Sigmoid colon (tissue), 7 donors: ENCODE measurements at places on chromosomes 4 and X. TPM values are rescaled to one million over a fixed set of nuclear protein-coding genes. Genes with fewer than 3 reads are reported as not detected.
A peak's percentile ranks its signal among the peaks of the same experiment; 100 is the strongest.

DNA sequence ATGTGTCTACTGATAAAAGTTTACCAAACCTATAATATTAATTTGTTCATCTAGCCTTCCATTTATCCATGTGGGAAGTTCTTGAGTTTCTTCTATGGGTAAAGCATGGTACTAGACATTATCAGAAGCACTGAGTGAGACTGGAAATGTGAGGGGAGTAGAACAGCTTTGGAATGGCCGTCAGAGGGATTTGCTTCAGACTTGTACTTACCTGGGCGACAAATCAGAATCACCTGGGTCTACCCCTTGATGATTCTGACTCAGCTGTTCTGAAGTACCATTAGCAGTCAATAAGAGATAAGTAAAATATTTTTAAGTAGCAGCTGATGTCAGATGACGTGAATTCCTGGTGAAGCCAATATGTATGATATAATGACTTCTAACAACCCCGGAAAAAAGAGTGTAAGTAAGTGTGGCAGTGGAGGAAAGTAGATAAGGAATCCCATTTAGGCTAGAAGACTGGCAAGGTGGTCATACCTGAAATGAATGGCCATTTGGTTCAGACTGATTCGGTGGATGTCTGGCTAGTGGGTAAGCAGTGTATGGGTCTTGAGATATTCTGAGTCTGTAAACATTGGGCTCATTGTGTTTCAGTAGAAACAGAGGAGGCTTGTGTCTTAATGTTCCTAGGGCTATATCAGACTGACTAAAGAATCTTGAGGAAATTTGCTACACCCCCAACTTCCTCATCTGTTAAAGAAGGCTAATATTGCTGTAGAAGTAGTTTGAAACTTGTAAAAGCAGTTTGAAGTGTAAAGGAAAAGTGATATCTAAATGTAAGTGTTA is 409.2 kb downstream of the NKX6-1 start:
- DNase-seq: no peak

Gene ETDA
- not detected for total RNA-seq

Gene RBM41
- total RNA-seq: 23.5 TPM

GRCh38 chr4:7635445-7636239 is 200.9 kb upstream of the PSAPL1 start:
- DNase-seq: no peak

Gene NHSL2
- total RNA-seq: 10.3 TPM

DNA sequence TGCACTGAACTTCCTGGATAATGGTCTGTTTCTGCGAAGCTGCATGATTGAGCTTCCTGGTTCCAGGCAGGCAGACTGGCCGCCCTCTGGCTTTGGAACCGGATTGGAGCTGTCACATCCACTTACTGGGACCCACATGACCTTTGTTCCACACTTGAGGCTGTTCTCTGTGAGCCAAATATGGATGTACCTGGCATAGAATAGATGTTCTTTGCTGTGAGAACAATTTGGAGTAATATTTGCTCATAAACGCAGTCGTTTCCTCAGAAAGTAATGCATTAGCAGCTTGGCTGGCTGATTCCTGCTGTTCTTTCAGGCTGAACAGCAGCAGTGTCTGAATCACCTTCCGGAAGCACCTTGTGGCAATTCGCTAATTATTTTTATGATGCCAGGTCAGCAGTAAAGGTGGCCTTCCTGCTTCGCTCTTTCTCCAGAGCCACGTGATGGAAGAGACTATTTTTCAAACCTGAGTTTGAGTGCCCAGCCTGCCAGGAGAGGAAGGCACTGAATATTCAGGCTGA is 78.1 kb upstream of the BOD1L1 start:
- no peak for DNase-seq

Gene XAGE2
- total RNA-seq: not detected

Gene PPP1R2C
- total RNA-seq: not detected

GRCh38 chr4:112563431-112564200 is 47.6 kb upstream of the NEUROG2 start:
- DNase-seq: no peak

- no peak for DNase-seq
These were observed 78.2 kb downstream of the SH3BGRL start for GRCh38 chrX:81280148-81280547.

Gene HTRA3
- 14.5 TPM for total RNA-seq

DNA sequence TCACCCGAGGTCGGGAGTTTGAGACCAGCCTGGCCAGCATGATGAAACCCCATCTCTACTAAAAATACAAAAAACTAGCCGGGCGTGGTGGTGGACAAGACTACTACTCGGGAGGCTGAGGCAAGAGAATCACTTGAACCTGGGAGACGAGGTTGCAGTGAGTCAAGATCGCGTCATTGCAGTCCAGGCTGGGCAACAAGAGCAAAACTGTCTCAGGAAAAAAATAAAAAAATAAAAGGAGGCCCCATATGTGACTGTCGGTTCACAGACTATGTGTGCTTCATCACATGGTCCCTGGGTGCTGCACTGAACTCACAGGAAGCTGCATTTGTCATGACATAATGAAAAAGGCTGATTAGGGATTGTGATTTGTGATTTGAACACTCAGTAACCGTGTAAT is 6.4 kb downstream of the TRIML1 start:
- DNase-seq: no peak

GRCh38 chr4:84879651-84880200 is 86.8 kb downstream of the WDFY3 start:
- no peak for DNase-seq

Gene FAM133A
- 0.55 TPM for total RNA-seq

DNA sequence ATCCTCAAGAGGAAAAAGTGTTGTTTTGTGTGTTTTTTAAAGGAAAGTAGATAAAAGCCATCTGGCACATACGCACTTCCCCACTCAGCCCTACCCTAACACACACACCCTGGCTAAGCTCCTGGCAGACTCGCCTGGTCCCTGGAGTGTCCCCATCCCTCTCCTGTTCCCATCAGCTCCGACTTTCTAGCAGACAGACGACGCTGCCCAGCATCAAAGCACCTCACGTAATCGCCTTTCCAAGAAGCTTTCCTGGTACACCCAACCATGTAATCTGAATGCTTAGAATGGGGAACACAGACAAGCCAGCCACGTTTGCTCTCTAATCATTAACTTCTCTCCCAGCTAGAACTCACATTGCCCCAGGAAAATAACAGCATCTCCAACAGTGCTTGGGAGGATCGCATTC is 116.2 kb downstream of the AFAP1 start:
- DNase-seq: peak; percentile 86

Gene BMX
- 1.6 TPM for total RNA-seq

- peak; percentile 84 for DNase-seq
These were observed 63.0 kb downstream of the ZNF732 start for GRCh38 chr4:242121-242848.

Gene FAT1
- 144 TPM for total RNA-seq

DNA sequence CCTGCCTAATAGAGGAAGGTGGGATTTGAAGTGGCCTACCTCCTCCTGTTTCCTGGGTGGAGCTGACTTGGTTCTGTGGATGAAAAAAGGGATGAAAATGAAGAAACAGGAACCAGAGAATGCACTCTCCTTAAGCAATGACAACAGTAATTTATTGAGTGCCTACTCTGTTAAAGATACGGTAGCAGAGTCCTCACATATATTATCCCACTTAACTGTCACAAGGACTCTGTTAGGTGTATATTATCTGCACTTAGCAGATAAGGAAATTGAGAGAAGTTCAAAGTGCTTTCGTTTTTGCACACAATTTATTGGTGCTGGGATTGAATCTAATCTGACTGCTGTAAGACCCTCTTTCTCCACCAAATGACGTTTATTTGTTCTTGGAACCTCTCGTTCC is 301.2 kb downstream of the PACRGL start:
- DNase-seq: no peak

GRCh38 chr4:45621971-45622370 is 501.9 kb downstream of the GABRG1 start:
- DNase-seq: no peak

- DNase-seq: no peak
These were observed 27.1 kb upstream of the PDZD4 start for GRCh38 chrX:153857348-153857903.

- DNase-seq: no peak
These were observed 54.1 kb downstream of the SYTL5 start for GRCh38 chrX:38060331-38060878.

Gene IL13RA1
- 54.2 TPM for total RNA-seq

Gene FOXP3
- total RNA-seq: not detected

Gene DSPP
- not detected for total RNA-seq

DNA sequence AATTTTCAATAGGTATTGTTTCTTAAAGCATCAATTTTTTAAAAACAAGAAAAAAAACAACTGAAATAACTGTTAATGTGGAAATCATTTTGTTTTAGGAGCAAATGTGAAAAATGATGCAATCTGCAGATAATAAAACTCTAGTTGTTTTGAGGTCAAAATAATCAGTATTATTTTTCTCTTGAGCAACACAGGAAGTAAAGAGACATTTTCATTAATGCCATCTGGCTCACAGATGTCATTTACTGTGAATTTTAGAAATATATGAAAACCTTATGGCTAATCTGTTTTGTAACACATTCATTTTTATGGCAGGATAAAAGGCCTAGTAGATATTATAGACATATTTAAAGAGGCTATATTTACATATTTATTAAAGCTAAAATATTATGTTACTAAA is 141.6 kb downstream of the PCDH18 start:
- no peak for DNase-seq

Gene RHOXF2B
- total RNA-seq: not detected

DNA sequence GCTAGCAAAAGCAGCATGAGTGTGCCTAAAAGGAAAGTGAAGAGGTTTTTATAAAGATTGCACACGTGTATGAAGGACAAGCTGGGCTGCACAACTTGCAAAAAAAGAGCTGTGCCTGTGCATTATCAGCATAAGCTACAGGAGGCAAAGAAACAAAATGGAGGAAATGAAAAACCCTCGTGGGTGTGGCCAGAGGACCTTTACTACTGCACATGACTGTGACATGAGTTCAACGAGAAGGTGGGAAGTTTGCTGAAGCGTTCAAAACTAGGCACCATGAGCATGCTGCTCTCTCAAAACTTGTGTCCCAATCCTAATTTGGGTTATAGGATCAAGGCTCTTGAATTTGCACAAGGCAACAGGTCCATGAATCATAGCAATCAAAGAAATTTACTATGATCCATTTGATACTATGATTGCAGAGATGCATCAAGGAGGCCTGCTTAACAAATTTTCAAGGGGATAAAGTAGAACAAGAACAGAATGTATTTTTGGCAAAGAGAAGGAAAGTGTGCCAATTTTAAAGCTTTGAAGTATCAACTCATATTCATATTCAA is 38.1 kb upstream of the CXorf38 start:
- no peak for DNase-seq

DNA sequence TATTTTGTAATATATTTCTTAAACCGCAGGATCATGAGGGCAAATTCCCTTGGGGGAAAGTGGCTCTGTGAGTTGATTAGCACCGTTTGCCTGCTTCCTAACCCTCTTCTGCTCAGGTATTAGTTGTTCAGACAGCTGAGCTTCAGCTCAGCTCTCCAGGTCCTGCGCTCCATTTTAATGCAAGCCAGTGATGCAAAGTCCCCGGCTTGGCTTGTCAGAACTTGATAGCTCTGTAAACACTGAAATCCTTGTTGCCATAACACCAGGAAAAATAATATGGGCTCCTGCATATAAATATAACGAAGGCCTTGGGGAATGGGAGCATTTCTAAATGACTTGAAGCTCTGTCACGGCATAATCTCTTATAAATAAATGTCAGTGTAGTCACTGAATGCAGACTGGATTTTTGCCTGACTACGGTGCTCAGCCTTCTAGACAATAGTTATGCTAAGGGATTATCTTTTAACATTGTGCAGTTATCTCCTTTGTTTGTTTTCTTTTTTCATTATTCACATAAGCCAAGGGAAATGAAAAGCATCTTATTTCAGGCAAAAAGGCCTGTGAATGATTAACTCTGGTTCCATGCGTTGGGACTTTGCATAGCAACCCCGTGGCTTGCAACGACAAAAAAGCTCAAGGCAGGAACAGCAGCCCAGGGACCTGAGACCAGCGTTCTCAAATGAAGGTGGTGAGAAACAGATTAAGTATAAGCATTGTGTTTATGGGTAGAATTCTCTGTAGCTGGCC is 253.2 kb downstream of the SPRY1 start:
- peak; percentile 75 for DNase-seq

GRCh38 chr4:117654079-117654478 is 380.2 kb upstream of the NDST3 start:
- no peak for DNase-seq

- no peak for DNase-seq
These were observed 404.6 kb upstream of the FAT1 start for GRCh38 chr4:187128222-187128621.

GRCh38 chr4:15182600-15183220 is 180.4 kb downstream of the CPEB2 start:
- DNase-seq: no peak

GRCh38 chrX:7059214-7059838 is 88.2 kb upstream of the STS start:
- no peak for DNase-seq

- no peak for DNase-seq
These were observed 317.3 kb downstream of the FBXW7 start for GRCh38 chr4:152218576-152218975.

- DNase-seq: no peak
These were observed 338.8 kb downstream of the PPP3CA start for GRCh38 chr4:101008503-101008902.

Gene STOX2
- 9.6 TPM for total RNA-seq

Gene HPSE
- total RNA-seq: 0.54 TPM

Gene LONRF3
- 14.4 TPM for total RNA-seq

DNA sequence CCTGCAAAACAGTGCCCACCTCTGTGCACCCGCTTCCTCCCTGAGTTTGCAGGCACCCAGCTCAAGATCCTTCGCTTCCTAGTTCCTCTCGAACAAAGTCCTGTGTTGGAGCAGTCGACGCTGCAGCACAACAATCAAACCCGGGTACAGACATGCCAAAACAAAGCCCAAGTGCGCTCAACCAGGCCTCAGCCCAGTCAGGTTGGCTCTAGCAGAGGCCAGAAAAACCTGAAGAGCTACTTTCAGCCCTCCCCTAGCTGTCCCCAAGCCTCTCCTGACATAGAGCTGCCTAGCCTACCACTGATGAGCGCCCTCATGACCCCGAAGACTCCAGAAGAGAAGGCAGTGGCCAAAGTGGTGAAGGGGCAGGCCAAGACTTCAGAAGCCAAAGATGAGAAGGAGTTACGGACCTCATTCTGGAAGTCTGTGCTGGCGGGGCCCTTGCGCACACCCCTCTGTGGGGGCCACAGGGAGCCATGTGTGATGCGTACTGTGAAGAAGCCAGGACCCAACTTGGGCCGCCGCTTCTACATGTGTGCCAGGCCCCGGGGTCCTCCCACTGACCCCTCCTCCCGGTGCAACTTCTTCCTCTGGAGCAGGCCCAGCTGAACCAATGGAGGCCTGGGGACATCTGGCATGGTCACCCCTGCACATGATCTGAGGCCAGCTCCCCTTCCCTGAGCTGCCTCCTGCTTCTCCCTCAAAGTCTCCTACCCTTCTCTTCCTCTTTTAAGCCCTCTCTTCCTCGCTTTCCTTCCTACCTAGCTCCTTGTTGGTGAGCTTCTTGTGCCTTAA is 6.9 kb downstream of the APEX2 start:
- no peak for DNase-seq

Gene TCEAL3
- 64.0 TPM for total RNA-seq

- DNase-seq: no peak
These were observed 576.4 kb upstream of the EPHA5 start for GRCh38 chr4:66246643-66247042.

- no peak for DNase-seq
These were observed 19.3 kb downstream of the RASSF6 start for GRCh38 chr4:73600954-73601353.
